K562 (cell line): ENCODE measurements at places on chromosomes 7 and 10. TPM values are rescaled to one million over a fixed set of nuclear protein-coding genes. Genes with fewer than 3 reads are reported as not detected.
A peak's percentile ranks its signal among the peaks of the same experiment; 100 is the strongest.

- peaks cover 14% of the 10 kb centered on the region for H3K4me1 ChIP-seq
- no peaks in the 10 kb centered on the region for H3K36me3 ChIP-seq
- peak; percentile 36 for DNase-seq
- H3K27ac ChIP-seq, result no peak overlapping the region
- no peak overlapping the region for H3K4me3 ChIP-seq
- H3K27me3 ChIP-seq, result peaks cover 25% of the 10 kb centered on the region
These were observed 20.6 kb upstream of the NKX6-2 start for GRCh38 chr10:132806561-132807003.

GRCh38 chr10:3105905-3106304 is 38.6 kb downstream of the PFKP start:
- H3K4me1 ChIP-seq, result peaks cover 1% of the 10 kb centered on the region; the same call in 1 of the 2 replicates
- H3K27ac ChIP-seq, result no peak overlapping the region

DNA sequence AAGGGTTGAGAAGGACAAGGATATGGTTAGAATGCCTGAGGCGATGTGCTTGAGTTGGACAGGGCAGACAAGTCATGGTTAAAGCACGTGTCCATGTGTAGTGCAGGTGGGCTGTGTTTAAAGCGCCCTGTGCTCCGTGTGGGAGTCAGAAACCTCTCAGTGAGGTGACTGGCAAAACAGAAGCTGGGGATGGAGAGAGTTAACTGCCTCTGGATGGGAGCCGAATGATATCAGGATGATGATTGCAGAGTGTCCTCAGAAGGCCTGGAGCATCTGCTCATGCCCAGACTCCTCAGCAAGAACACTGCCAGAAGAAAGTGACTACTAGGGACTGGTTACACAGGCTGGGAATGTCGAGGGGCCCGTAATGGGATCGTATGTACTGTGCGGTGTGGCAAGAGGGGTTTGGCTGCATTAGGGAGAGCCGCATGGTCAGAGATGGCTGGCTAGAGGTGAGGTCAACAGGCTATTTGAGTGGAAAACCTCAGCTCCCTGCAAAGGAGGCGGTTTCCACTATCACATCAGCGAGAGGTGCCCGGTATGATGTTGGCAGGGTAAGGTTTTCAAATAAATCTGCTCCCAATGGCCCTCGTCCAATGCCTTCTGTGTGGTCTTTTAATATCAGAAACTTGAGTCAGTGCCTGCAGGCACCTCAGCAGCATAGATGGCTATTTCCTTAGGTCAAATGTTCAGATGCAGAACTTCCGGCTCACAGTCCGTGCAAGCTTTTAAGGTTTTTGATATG is 26.1 kb upstream of the MRC1 start:
- no peak for DNase-seq
- peaks cover 17% of the 10 kb centered on the region for H3K4me1 ChIP-seq
- H3K4me3 ChIP-seq, result no peak overlapping the region
- H3K36me3 ChIP-seq, result no peaks in the 10 kb centered on the region
- peak overlapping the region; percentile 11; the same call in 1 of the 3 replicates for H3K27ac ChIP-seq

The VCL gene
- total RNA-seq, result 180 and 186 TPM in 2 replicates

- H3K27me3 ChIP-seq, result peaks cover 30% of the 10 kb centered on the region
- DNase-seq, result no peak
- no peak overlapping the region for H3K27ac ChIP-seq
- no peaks in the 10 kb centered on the region for H3K4me1 ChIP-seq
- no peaks in the 10 kb centered on the region for H3K36me3 ChIP-seq
These were observed 106.1 kb upstream of the BTBD16 start for GRCh38 chr10:122164815-122165483.

The WEE2 gene
- total RNA-seq, result not detected in 2 replicates

The EPHA1 gene
- total RNA-seq, result 0.22 and 0.25 TPM in 2 replicates

- no peaks in the 10 kb centered on the region for H3K36me3 ChIP-seq
- no peak overlapping the region for H3K4me3 ChIP-seq
- H3K4me1 ChIP-seq, result no peaks in the 10 kb centered on the region
These were observed 18.5 kb downstream of the VSTM2A start for GRCh38 chr7:54560723-54561122.

GRCh38 chr10:71632896-71633600 is 86.5 kb downstream of the C10orf105 start:
- peak; percentile 77 for DNase-seq
- H3K27me3 ChIP-seq, result no peaks in the 10 kb centered on the region; the same call in 2 of the 3 replicates
- H3K27ac ChIP-seq, result peak overlapping the region; percentile 41
- no peak overlapping the region for H3K4me3 ChIP-seq

The FAM180A gene
- total RNA-seq, result not detected in 2 replicates

GRCh38 chr7:92647011-92647625 is 56.9 kb upstream of the FAM133B start:
- no peaks in the 10 kb centered on the region; the same call in 1 of the 2 replicates for H3K4me1 ChIP-seq
- no peak for DNase-seq
- H3K36me3 ChIP-seq, result peaks cover 9% of the 10 kb centered on the region; the same call in 1 of the 3 replicates
- H3K4me3 ChIP-seq, result no peak overlapping the region
- no peaks in the 10 kb centered on the region for H3K27me3 ChIP-seq

The BLVRA gene
- 50.9 and 56.6 TPM in 2 replicates for total RNA-seq

The SPAG6 gene
- 6.6 and 7.5 TPM in 2 replicates for total RNA-seq

The TLL2 gene
- total RNA-seq, result 0.09 TPM in 1 of 2 replicates, not detected in the other

DNA sequence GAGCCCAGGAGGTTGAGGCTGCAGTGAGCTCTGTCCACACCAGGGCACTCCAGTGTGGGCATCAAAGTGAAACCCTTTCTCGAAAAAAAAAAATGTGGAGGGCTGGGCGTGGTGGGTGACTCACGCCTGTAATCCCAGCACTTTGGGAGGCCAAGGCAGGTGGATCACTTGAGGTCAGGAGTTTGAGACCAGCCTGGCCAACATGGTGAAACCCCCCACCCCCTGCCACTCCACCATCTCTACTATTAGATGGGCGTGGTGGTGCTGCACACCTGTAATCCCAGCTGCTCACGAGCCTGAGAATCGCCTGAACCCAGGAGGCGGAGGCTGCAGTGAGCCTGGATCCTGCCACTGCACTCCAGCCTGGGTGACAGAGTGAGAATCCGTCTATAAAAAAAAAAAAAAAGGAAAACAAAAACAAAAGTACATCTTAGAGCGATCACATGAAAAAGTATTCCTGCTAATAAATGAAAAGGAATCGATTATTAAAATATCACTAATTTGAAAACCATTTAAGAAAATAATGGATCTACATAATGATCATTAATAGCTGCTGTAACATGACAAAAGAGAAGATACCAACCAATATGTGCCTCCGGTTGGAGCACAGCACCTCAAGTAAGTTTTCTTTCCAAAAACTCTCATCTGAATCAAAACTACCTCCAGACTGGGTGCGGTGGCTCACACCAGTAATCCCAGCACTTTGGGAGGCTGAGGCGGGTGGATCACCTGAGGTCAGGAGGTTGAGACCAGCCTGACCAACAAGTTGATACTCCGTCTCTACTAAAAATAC is 4.9 kb downstream of the HNRNPF start:
- H3K27me3 ChIP-seq, result no peaks in the 10 kb centered on the region
- peak; percentile 12 for DNase-seq
- peaks cover 67% of the 10 kb centered on the region for H3K36me3 ChIP-seq
- peaks cover 41% of the 10 kb centered on the region for H3K4me1 ChIP-seq

DNA sequence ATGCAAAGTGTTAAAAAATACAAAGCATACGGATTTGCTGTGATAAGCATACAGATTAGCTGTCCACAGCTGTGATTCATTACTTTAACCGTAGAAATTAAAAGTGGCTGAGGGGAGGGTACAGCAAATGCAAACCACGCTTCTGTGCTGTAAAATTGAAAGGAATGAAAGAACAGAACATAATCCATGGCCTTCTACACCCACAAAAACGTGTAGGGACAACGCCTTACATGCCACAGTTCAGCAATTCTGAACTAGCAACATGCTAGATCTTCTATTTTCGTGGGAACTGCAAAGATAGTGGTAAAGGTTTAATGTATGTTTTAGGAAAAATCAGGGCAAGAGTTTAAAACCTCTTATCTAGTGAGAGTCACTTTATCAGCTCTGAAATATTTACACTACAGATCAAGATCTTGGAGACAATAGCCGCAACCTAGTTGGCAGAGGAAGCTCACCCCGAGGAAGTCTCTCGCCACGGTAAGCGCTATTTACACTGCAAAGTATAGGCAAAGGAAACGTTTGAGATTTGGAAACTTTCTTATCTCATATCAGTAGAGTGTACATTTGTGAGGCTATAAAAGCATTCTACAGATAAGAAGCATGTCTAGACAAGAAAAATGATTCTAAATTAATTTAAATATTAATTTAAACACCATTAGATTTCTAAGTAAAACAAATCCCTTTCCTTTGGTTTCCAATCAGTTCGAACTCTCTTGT is 193.6 kb downstream of the MLLT10 start:
- H3K36me3 ChIP-seq, result peaks cover 62% of the 10 kb centered on the region
- no peak for DNase-seq
- no peaks in the 10 kb centered on the region for H3K27me3 ChIP-seq
- no peak overlapping the region for H3K4me3 ChIP-seq
- H3K4me1 ChIP-seq, result peaks cover 20% of the 10 kb centered on the region
- no peak overlapping the region for H3K27ac ChIP-seq

The FBXO24 gene
- 0.94 and 0.95 TPM in 2 replicates for total RNA-seq

The WIPF3 gene
- 2.6 and 2.7 TPM in 2 replicates for total RNA-seq

GRCh38 chr7:139774376-139774775 is 3.4 kb downstream of the HIPK2 start:
- H3K36me3 ChIP-seq, result peaks cover 5% of the 10 kb centered on the region; the same call in 1 of the 3 replicates
- DNase-seq, result no peak
- H3K4me1 ChIP-seq, result peaks cover 15% of the 10 kb centered on the region
- H3K27me3 ChIP-seq, result peaks cover 11% of the 10 kb centered on the region
- no peak overlapping the region for H3K27ac ChIP-seq

The HKDC1 gene
- 0.04 TPM in 1 of 2 replicates, not detected in the other for total RNA-seq

The LLCFC1 gene
- not detected in 2 replicates for total RNA-seq

DNA sequence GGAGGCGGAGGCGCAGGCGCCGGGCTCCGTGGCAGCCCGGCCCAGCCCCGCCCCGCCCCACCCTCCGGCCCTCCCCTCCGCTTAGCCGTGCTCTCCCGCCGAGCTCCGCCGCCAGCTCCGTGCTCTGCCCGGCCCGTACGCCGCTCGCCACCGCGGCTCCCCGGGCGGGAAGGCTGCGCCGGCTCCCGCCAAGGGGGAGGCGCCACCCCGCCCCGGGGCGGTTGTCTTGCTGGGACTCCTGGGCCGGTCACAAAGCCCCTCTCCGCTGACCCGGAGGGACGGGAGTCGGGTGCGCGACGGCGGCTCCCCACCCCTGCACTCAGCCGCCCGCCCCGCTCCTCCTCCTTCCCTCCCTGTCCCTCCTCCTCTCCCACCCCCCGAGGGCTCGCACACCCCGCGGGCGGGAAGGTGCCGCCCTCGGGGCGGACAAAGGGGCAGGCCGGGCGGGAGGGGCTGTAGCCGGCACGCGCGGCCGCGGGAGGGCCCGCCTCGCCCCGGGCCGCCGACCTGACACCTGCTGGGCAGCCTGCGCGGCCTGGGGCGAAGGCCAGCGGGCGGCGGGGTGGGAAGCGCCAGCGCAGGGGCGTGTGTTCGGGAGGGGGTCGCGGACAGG is 11.5 kb upstream of the SP8 start:
- no peak overlapping the region for H3K27ac ChIP-seq
- no peaks in the 10 kb centered on the region for H3K36me3 ChIP-seq
- DNase-seq, result peak; percentile 92
- H3K4me3 ChIP-seq, result peak overlapping the region; percentile 54

- DNase-seq, result no peak
- H3K4me1 ChIP-seq, result no peaks in the 10 kb centered on the region
- no peaks in the 10 kb centered on the region for H3K27me3 ChIP-seq
These were observed 83.0 kb upstream of the DNAJB6 start for GRCh38 chr7:157253850-157254249.

The CFAP70 gene
- total RNA-seq, result 0.86 and 0.92 TPM in 2 replicates

DNA sequence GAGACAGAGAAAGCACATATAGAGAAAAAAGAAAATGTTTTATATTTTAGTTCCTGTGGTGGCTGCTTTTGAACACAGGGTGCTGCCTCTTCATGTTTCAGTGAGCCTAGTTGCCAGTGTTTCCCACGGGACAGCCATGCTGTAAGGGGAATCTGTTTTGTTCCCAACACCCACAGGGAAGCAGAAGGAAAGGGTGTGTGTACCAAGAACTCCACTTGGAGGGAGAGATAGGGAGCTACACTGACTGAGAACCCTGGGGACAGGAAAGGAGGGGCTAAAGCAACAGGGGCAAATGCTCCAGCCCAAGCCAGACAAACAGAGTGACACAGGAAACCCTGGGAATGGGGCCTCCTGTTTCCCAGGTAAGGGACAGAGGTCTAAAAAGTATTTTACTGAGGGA is 40.2 kb downstream of the FRMPD2 start:
- no peak for DNase-seq
- no peaks in the 10 kb centered on the region for H3K36me3 ChIP-seq
- no peaks in the 10 kb centered on the region for H3K4me1 ChIP-seq
- no peak overlapping the region for H3K27ac ChIP-seq

- DNase-seq, result no peak
- H3K4me1 ChIP-seq, result no peaks in the 10 kb centered on the region
- no peak overlapping the region for H3K4me3 ChIP-seq
These were observed 11.9 kb downstream of the ZNF804B start for GRCh38 chr7:88771417-88771816.

DNA sequence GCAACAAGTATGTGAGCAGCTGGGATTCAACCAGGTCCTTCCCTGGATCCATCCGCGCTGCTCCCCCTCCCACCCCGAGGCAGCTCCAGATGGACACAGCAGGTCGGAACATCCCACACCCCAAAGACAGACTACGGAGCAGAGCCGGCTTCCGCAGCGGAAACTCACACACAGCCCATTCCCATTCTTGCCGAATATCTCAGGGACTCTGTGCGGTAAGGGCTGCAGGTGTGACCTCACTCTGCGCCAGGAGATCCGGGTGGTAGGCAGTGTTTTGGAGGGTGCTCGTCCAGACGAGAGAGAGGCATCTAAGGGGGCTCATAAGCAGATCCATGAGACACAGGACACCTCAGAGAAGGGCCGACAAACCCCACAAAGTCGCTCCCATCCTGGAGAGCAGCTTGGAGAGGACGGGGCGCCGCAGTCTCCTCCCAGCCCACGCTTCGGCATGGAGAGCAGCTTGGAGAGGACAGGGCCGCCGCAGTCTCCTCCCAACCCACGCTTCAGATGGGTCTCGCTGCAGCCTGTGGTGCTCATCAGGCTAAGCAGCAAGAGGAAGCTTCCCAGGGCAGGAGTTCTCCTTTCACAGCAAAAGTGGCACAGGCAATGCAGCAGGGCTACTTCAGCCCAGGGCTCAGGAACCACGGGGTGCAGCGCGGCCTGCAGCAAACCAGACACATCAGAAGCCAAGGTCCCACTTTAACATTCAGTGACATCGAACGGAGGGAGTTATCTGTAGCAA is 179.9 kb downstream of the DIP2C start:
- no peaks in the 10 kb centered on the region for H3K36me3 ChIP-seq
- H3K27me3 ChIP-seq, result peaks cover 35% of the 10 kb centered on the region; the same call in 2 of the 3 replicates
- H3K4me1 ChIP-seq, result peaks cover 3% of the 10 kb centered on the region; the same call in 1 of the 2 replicates
- H3K4me3 ChIP-seq, result no peak overlapping the region

- H3K27ac ChIP-seq, result no peak overlapping the region
- no peaks in the 10 kb centered on the region for H3K4me1 ChIP-seq
These were observed 237.6 kb upstream of the TCERG1L start for GRCh38 chr10:131549116-131549515.

The IL2RA gene
- total RNA-seq, result 0.95 and 1.1 TPM in 2 replicates
